ENCODE measurements at places on chromosomes 1 and 21. TPM values are rescaled to one million over a fixed set of nuclear protein-coding genes. Genes with fewer than 3 reads are reported as not detected.

DNA sequence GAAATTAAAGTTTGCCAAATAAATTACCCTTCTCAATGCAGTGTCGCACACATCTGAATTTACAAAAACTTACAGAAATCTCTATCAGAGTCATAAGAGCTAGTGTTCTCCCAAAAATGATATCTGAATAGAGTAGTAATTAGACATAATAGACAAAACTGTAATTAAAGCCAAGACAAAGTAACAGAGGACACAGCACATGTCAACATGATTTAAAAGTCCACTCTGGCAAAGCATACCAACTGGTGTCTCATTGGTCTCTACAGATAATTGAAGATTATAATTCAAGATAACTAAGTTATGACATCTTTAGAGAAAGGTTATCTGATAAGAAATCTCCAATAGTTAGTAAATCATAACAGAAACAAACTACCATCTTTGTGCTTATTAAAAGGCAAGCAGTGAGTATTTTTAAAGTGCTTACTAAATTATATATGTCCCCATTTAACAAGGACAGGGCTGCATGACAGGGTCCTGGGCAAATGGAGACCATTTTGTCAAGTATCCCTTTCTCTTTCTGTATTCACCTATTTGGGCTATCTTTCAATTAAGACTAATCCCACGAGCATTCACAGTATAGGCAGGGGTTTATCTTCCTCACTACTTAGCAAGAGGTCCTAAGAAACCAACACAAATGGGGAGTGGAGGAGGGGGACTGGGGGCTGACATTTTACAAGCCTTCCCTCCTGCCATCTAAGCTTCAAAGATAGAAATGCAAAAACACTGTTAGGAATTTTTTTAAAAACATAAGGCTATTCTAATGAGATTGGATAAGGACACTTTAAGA, 26.0 kb downstream of the PTP4A2 start:
- DNase-seq, result no peak

DNA sequence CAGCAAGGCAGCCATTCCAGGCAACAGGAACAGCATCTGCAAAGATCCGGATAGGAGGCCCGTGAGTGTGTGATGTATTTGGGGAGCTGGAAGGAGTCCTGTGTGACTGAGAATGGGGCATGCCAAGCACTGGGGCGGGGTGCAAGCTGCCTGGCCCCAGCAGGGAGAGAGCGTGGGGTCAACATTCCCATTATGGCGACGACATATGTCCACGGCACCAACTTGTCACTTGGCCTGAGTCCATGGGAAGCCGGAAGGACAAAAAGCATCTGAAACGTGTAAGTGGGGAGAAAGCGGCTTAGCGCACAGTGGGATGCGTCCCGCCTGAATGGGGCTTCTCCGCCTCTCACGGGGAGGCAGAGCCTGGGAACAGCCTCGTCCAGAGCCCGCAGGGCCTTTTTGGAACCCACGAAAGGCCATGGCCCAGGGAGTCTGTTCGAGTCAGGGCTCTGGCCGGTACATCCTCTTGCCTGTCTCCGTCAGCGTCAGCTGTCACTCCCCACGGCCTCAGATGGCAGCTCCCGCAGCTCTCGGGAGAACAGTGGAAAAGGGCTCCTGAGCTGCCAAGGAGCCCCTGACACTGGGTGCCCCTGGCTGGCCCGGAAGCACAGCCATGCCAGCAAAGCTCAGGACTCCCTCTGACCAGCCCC, 12.4 kb downstream of the EPHB2 start:
- no peak for DNase-seq

GRCh38 chr1:222099746-222100145, 357.9 kb upstream of the DUSP10 start:
- no peak for DNase-seq

DNA sequence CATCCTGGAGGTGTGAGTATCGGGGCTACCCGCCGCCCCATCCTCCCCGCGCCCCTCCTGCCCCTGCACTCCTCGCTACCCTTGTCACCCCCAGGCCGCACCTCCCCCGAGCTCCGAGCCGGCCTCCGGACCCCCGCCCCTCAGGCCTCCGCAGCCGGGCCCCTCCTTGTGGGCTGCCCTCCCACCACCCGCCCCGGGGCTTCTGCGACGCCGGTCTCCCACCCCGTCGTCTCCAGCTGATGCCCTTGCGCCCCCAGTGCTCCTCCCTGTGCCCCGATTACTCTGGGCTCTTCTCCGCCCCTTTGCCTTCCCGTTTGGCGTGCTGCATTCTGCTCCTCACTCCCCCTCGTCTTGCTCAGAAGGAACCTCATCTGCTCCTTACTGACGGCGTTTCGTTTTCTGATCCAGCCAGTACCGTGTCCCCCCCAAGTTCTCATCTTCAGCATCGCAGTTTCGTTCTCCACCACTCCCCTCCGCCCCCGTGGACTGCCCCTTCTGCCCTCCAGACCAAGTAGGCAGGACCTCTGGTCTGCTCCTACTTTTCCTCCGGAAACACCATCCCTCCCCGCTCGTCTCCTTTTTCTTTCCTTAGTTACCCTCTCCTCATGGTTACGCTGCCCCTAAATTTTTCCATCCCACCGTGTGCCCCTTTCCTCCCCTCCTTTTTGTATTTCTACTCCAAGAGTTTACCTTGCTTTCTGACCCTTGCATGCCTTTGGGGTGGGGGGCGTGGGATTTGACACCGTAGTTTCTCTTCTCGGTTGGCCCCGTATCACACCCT, 841 bp downstream of the SNX27 start:
- DNase-seq, result no peak

- DNase-seq, result peak; percentile 30
These were observed 19.4 kb upstream of the ESRRG start for GRCh38 chr1:216742625-216743024.

GRCh38 chr21:32186804-32187203, 92.0 kb downstream of the MIS18A start:
- no peak for DNase-seq

DNA sequence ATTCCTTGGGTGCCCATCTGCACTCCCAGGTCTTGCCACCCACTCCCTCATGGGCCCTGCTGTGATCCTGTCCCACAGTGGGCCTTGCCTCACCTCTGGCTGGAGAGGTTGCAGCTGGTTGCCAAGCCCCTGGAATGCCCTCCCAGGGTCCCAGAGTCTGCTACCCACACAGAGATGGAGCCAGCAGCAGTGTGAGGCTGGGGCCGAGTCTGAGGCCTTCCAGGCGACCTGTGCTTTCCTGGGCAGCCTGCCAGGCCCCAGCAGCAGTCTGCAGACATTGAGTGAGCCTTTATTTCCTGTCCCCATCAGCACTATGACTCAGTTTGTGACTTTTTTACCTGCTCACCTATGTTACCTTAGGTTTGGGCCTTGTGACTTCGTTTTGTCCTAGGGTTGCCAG, 25.0 kb upstream of the TSPAN2 start:
- DNase-seq, result no peak

GRCh38 chr1:36752891-36753361, 270.2 kb upstream of the CSF3R start:
- no peak for DNase-seq

- DNase-seq, result peak; percentile 49
These were observed 501.7 kb downstream of the NEGR1 start for GRCh38 chr1:71780681-71781080.

DNA sequence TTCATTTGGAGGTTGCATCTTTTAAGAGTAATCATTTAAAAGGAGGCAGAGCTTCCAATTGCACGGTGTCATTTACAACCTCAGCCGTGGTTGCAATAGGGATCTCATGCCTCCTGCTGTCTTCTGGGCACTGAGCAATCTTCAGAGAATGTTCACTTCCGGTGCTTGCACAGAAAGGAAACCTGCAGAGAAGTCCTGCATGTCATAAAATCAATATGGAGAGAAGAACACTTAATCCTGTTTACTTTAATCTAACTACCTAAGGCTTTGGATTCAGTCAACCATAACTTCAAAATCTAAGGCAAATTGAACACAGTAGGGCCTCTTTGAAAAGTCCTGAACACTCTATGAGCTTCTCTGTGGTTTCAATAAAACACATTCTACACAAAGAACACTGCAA, 11.3 kb upstream of the MAP10 start:
- peak; percentile 74 for DNase-seq

DNA sequence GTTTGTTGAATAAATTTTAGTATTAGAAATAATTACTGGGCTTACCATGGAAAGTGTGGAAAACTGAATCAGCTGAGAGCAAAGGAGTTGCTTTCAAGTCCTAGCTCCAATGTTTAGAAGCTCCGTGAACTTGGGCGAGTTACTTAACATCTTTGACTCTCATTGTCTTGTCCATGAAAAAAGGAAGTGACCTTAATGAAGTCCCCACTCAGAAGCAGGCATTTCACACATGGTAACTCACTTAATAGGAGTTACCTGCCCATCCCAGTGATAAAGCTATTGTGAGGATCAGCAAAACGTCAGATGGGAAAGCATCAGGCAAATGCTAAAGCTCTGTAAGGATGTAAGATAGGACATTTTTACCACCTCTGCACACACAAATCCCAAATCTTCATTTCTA, 34.0 kb upstream of the GADD45A start:
- DNase-seq, result no peak

DNA sequence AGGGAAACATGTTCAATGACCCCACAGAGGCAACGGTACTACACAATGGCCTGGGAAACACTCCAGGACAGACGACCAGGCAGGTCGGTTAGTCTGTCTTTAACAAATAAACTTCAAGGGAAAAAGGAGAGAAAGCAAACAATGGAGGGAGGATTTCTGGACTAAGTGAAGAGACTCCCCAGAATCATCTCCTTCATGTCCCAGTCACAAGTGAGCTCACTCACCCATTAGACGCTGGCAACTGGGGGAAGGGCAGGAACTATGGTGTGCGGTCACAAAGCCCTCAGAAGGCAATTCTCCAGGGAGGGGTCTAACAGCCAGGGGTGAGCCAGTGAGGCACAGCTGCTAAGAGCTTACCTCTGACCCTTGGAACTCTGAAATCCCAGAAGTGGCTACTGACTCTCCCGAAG, 55.7 kb upstream of the NADK start:
- DNase-seq, result peak; percentile 12

DNA sequence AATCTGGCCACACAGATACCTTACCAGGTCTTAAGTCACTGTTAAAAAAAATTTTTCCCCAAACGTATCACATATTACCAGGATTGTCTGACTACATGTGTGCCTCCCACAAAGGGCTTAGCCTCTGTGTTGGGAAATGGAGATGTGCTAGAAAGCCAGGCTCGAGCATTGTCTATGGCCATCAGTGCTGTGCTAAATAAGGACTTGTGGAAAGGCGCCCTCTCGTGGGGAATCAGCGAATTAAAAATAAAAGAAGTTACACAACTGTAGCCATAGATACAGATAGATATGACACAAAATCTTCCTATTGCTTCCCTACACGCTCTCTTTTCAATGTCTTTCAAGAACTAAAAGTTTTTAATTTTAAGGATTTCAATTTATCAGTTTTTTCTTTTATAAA, 47.5 kb upstream of the CRNN start:
- DNase-seq, result peak; percentile 38

Gene IVL
- not detected for total RNA-seq

Gene CD101
- total RNA-seq, result not detected

Gene AMY1B
- not detected for total RNA-seq

Gene LRRC71
- not detected for total RNA-seq

Gene PBX1
- 17.9 TPM for total RNA-seq

Gene OR2T35
- total RNA-seq, result not detected

Gene EPHA2
- 24.0 TPM for total RNA-seq

Gene PLA2G2D
- not detected for total RNA-seq

Gene AP4B1
- 18.1 TPM for total RNA-seq

Gene PTAFR
- under 0.01 TPM for total RNA-seq
